ENCODE measurements at places on chromosomes 3 and 15.
A peak's percentile ranks its signal among the peaks of the same experiment; 100 is the strongest.

- no peak for DNase-seq
These were observed 1250.0 kb upstream of the GBE1 start for GRCh38 chr3:83011481-83011880.

DNA sequence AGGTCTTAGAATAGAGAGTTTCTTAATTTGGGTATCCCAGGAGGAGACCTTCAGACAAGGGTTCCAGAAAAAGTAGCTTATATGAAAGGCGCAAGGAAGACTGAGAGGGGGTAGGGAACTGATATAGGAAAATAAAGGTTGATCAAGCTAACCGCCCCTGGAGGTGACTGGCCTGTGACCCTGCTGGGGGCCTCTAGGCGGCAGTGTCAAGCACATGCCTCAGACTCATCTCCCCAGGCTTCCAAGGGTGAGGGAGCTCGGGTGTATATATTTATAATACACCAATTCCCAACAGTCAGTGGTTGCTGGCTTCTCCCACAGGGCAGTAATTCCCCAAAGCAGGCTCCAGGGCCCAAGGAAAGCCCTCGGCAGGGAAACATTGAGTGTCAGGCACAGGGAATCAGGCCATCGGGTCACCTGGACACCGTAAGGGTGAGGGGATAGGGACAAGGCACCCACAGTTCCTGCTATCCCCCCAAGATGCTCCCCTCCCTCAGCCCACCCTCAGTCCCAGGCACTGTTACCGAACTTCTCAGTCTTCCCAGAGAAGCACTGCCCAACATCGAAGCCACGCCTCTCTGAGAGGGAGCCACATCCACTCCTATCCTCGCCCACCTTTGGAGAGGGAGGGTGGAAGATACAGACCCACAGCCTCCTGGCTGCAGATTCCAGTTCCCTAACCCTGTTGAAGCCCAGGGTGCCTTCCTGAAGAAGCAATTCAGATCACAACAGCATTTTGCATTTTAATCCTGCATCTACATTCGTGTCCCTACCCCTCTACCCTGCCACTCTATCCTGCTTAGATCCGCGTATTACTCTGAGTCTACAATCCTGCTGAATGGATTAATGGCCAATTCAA lies 19.5 kb upstream of the CAV3 start:
- DNase-seq = no peak

DNA sequence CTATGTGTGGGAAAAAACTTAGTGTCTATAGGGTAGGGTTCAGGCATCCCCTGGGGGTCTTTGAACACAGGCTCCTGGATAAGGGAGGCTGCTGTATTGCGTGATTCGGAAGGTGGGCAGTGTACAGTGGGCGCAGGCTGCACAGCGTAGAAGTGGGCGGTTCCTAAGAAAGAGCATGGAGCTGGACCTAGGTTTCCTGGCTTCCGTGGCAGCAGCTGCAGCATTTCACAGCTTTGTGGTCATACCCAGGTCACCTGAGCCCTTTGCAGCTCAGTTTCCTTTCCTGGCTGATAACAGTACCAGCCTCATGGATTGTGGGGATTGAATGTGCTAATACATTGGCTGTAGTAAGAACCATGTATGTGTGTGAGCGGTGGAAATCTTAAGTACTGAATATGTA lies 22.2 kb downstream of the CFAP100 start:
- no peak for DNase-seq

GRCh38 chr15:61032600-61033286 lies 196.4 kb downstream of the RORA start:
- DNase-seq = no peak

DNA sequence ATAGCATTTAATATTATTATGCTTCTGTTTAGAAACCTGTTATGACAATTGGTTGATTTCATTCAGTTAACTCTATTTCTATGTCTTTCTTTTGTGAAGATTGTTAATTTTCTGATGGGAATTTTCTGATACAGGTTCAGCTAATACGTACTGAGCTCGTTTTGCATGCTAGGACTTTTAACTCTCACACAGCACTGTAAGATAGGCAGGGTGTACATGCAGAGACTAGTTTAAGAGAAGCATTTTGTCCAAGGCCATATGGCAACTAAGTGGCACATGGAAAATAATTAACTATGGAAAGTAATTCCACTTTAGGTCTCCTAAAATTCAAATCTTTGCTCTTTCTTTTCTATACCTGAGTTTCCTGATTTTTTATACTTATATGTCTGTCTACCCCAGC lies 81.9 kb downstream of the IL1RAP start:
- DNase-seq = no peak

GRCh38 chr3:170903123-170903522 lies 5.3 kb downstream of the EIF5A2 start:
- no peak for DNase-seq

GRCh38 chr3:112539825-112540650 lies 21.7 kb downstream of the ATG3 start:
- DNase-seq = no peak

DNA sequence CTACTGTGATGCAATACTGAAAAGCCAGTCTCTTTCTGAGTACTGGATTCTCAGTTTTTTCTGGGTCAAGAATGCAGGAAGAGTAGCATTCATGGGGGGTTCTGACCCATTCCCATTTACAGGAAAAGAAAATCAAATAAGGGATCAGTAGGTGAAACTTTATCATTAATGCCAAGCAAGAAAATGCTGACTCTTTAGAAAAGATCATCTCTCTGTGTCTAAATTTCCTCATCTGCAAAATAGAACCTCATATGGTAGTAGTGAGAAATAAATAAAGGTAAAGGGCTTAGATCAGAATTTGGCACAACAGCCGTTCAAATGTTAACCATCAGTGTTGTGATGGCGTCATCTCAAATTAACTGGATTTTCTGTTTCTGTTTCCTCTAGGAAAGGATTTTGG lies 807.6 kb upstream of the LMCD1 start:
- no peak for DNase-seq

GRCh38 chr15:61724251-61724939 lies 335.9 kb downstream of the VPS13C start:
- DNase-seq = no peak

- DNase-seq = no peak
These were observed 14.7 kb upstream of the LRRFIP2 start for GRCh38 chr3:37189109-37189508.

DNA sequence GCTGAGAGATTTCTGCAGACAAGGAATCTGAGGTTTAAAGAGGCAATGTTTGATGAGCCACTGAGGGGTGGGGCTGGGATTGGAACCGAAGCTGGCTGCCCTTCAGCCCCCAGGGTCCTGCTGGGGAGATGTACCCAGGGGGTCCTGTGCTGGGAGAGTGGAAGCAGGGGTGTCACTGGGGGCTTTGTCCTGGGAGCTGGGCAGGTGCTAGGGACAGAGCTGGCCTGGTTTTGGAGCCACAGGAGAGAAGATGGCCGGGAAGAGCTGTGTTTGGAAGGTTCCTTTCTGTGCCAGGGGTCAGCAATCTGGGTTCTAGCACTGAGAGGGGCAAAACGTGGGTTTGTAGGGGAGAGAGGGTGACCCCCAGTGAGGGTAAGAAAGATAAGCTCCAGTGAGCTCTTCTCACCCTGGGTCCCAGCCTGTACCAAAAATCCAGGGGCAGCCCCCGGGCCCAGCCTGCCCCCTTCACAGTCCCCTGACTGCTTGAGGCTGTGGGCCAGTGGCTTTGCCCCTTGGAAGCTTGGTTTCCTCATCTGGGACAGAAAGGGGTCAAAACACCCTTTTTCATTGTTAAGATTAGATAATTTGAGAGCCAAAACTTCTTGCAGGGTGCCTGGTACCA lies 69.6 kb downstream of the SMAD3 start:
- DNase-seq = no peak

- DNase-seq = no peak
These were observed 36.7 kb upstream of the MFGE8 start for GRCh38 chr15:88949734-88950400.

DNA sequence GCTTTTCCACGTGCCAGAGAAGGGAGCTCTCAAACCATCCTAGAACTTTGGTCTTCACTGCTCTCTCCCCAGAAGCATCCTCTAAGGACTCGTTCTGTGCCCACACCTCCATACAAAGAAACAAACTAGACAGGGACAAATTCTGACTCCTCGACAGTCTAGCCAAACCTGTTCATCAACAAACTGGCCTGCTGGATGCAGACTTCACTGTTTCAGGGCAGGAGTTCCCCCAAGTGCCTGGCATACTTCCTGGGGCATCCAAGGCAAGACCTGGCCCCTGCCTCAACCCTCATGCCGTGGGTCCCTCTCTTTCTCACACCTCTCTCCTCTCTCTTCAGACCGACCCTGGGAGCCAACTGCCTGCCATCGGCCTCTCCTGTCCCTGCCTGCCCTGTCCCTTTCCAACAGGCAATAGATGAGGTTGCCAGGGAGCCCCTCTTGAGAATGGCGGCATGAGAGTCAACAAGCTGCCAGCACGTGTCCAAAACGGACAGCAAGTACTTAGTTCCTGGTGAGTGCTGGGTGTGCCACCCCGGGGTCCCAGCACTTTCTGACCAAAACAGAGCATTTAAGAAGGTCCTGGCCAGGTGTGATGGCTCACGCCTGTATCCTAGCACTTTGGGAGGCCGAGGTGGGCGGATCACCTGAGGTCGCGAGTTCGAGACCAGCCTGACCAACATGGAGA lies 79.1 kb upstream of the HES1 start:
- DNase-seq = no peak

- DNase-seq = no peak
These were observed 265.1 kb downstream of the THSD4 start for GRCh38 chr15:71380345-71380744.

GRCh38 chr15:59825901-59826300 lies 136.8 kb upstream of the BNIP2 start:
- no peak for DNase-seq

DNA sequence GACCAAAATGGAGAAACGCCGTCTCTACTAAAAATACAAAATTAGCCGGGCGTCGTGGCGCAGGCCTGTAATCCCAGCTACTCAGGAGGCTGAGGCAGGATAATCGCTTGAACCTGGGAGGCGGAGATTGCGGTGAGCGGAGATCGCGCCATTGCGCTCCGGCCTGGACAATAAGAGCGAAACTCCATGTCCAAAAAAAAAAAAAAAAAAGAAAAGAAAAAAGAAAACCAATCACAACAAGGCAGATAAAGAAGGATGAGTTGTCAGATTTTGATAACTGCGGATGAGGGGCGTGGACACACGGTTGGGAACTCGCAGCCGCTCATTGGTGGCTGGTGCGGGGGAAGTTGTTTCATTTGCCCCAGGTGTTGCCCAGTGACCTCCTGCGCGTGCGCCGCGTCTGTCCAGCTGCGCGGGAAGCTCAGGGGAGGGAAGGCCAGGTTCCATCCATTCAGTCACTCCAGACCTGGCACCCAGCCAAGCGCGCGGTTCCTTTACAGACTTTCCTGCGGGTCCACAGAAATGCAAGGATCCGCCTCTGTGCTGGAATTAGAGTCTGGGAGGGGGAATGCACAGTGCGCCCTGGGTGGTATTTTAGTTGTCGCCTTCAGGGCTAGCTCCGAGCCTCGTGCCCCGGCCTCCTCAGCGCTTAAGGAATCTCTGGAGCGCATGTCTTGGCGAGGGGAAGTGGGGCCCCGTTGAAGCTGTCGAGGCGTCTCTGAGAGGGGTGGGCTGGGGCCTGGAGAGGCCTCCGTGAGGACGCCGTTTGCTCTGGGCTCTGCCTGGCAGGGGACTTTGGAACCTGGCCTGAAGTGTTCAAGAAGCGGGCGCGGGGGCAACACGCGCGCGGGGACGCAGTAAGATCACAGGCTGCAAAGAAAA lies 708 bp upstream of the GCHFR start:
- DNase-seq = no peak

DNA sequence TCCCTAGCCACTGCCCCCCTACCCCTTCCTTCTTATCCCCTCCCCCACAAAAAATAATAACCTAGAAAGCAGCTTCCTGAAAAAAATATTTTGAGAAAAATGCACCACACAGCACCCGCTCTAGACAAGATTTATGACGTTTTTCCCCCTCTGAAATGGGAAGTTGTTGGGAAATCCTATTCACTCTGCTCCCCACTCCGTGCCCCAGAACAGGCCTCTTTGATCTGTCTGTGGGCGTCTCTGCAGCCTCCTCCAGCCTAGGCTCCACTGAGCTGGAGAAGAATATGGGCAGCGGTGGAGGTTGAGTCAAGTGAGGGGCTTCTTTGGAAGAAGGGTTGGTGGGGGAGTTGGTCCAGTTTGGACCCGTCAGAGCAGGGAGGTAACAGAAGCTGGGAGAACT lies 28.5 kb upstream of the POLG start:
- peak; percentile 20 for DNase-seq

GRCh38 chr15:88497109-88497765 lies 29.7 kb downstream of the MRPS11 start:
- DNase-seq = no peak

DNA sequence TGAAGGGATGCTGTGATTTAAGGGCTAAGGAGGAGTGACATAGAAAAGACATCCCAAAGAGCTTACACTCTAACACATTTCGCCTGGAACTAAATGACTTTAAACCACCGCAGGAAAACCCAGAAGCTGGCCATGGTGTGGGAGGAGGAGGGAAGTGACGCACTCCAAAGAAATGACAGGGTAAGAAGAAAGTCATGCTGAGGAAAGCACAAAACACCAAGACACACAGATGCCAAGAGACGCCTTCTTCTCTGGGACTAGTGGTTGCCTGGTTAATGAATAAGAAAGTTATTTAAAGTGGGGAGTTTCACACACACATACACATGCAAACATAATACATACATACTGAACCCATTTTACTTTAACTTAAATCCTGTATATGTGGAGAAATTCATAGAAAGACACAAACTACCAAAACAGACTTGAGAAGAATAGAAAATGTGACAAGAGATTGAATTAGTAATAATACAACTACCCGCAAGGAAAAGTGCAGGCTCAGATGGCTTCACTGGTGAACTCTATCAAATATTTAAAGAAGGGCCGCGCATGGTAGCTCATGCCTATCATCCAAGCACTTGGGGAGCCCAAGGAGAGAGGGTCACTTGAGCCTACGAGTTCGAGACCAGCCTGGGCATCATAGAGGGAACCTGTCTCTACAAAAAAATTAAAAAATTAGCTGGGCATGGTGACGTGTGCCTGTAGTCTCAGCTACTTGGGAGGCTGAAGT lies 125.5 kb downstream of the NSMCE3 start:
- no peak for DNase-seq

- no peak for DNase-seq
These were observed 6.3 kb upstream of the HES1 start for GRCh38 chr3:194129581-194130133.

- DNase-seq = no peak
These were observed 78.5 kb downstream of the OCA2 start for GRCh38 chr15:28020644-28021043.

- no peak for DNase-seq
These were observed 104.6 kb downstream of the LSM3 start for GRCh38 chr3:14283092-14283812.
